Naive thymus-derived CD8-positive, alpha-beta T cell (primary cell): ENCODE measurements at places on chromosomes 2 and 18. TPM values are rescaled to one million over a fixed set of nuclear protein-coding genes. Genes with fewer than 3 reads are reported as not detected.

CXCR1 gene
- not detected for total RNA-seq

PSTPIP2 gene
- 6.6 TPM for total RNA-seq

SLC35F5 gene
- 34.9 TPM for total RNA-seq

PLGLB2 gene
- 3.1 TPM for total RNA-seq

PKDCC gene
- total RNA-seq = not detected

NYAP2 gene
- 0.05 TPM for total RNA-seq

NOP58 gene
- 130 TPM for total RNA-seq

GALR1 gene
- total RNA-seq = not detected

EVX2 gene
- not detected for total RNA-seq

DPYSL5 gene
- total RNA-seq = not detected

FAP gene
- not detected for total RNA-seq
